DMS 273 treated with DMSO at 0.1 percent for 48 hours (cell line): ENCODE measurements at places on chromosomes 7 and 10.

GRCh38 chr10:95397747-95398146, 106.9 kb upstream of the PDLIM1 start:
- no peak for DNase-seq

GRCh38 chr10:76665029-76665428, 972.6 kb downstream of the KCNMA1 start:
- DNase-seq, result no peak

DNA sequence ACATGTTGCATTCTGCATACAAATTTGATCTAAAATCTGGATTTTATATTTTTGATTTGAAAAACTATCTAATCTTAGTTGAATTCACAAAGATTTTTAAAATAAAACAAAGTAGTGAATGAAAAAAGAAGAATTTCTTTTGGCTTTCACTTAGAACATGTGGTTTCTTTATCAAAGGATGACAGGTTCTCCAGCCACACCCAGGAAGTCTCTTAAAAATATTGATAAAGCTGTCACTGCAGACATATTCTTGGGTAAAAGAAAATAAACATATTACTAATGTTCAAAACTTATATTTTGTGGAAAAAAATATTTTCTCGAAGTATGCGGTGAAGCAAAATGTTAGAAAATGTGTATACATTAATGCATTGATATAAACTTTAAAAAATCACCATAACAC, 44.3 kb downstream of the ARL4A start:
- no peak for DNase-seq

GRCh38 chr7:80733333-80733915, 95.0 kb downstream of the CD36 start:
- no peak for DNase-seq

DNA sequence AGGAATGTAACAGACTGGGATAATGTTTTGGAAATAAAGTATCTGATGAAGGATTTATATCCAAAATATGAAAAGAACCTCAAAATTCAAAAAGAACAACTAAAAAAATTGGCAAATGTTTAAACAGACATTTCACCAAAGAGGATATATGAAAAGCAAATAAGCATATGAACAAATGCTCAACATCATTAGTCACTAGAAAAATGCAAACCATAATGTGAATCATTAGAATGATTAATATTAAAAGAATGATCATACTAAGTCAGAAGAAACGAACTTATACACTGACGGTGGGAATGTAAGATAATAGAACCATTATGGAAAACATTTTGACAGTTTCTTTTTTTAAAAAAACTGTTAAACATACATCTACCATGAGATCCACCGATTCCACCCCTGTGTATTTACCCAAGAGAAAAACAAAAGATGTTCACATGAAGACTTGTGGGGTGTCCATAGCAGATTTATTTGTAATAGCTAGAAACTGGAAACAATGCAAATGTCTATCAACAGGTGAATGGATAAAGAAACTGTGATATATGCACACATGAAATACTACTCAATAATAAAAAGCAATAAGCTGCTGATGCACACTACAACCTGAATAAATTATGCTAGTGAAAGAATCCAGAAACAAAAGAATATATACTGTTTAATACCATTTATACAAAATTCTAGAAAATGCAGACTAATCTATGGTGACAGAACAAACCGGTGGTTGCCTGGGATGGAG, 35.7 kb downstream of the PRKG1 start:
- DNase-seq, result no peak

DNA sequence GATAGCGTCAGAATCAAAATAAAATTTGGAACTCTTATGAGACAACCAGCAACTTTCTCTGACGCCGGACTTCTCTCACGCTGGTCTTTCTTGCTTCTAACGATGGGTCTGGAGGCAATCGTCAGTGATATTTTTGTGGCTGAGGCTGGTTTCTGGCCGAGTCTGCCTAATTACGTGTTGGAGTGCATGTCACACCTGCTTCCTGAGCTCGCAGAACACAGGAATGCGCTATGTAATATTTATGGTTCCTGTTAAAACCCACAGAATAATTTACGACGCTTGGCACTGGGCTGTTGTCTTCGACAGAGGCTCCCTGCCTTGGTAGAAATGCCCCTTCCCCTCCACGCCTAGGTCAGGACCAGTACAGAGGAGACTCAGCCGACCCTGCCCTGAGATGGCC, 64.9 kb downstream of the NPTX2 start:
- no peak for DNase-seq

DNA sequence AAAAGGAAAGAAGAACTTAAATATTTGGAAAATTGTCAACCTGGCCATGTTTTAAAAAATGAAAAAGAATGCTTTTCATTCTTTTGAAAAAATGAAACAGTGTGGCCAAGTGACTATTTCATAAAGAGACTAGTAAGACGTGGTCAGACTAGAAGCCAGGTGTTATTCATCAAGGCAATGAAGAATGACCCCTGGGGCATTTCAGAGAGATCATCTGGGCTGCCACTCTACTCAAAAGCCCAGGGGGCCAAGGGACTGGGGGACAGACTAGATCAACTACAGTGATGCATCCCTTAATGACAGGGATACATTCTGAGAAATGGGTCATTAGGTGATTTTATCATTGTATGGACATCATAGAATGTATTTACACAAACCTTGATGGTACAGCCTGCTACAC, 199.4 kb downstream of the STK31 start:
- no peak for DNase-seq

- no peak for DNase-seq
Observed at GRCh38 chr7:150385302-150385723, 6.2 kb downstream of the ZNF775 start.

- no peak for DNase-seq
Observed at GRCh38 chr10:88791924-88792323, 10.6 kb upstream of the LIPM start.

GRCh38 chr7:44461387-44461786, 29.1 kb downstream of the NUDCD3 start:
- no peak for DNase-seq

DNA sequence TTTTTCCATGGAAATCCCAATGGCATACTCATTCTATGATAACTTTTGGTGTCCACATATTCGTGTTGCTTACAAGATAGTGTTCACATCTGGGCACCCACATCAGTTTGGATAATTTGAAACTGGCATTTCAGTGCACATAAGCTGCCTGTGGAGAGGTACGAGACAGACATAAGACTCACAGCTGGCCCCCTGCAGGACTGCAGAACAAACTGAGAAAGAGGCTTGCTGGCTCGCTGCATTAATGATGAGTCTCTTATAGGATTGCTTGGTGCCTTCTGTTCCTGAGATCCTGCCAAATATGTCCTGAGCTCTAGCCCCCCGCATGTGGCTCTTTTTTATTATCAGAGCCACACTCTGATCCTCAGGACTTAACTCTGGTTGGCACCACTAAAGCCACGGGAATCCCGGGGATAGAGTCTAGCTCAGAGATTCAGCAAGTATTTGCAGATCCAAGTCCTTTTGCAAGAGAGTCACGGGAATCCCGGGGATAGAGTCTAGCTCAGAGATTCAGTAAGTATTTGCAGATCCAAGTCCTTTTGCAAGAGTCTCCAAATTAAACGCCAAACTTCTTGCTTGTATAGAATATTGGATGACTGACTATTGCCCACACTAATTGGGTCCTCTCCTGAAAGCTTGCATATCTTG, 34.0 kb upstream of the JCAD start:
- DNase-seq, result no peak

GRCh38 chr10:63766745-63767137, 245.5 kb downstream of the REEP3 start:
- DNase-seq, result no peak

DNA sequence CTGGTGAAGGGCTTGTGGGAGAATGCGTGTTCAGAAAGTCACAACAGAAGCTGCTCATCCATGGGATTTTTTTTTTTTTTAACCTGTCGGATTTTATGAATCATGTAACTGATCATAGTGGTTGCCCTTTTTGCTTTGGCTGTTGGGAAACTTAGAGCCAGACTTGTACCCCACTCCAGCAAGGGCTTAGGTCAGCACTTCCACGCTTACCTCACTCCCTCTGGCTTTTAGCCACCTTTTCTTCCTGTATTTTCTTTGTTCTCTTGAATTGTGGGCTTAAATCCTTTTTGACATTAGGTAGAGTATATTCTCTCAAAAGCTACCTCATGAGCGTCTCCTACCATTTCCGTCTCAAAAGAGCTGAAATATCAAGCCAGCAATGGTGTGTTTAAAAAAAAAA, 113.6 kb upstream of the BTBD16 start:
- no peak for DNase-seq

- DNase-seq, result no peak
Observed at GRCh38 chr7:20790375-20790774, 3.7 kb upstream of the SP8 start.

DNA sequence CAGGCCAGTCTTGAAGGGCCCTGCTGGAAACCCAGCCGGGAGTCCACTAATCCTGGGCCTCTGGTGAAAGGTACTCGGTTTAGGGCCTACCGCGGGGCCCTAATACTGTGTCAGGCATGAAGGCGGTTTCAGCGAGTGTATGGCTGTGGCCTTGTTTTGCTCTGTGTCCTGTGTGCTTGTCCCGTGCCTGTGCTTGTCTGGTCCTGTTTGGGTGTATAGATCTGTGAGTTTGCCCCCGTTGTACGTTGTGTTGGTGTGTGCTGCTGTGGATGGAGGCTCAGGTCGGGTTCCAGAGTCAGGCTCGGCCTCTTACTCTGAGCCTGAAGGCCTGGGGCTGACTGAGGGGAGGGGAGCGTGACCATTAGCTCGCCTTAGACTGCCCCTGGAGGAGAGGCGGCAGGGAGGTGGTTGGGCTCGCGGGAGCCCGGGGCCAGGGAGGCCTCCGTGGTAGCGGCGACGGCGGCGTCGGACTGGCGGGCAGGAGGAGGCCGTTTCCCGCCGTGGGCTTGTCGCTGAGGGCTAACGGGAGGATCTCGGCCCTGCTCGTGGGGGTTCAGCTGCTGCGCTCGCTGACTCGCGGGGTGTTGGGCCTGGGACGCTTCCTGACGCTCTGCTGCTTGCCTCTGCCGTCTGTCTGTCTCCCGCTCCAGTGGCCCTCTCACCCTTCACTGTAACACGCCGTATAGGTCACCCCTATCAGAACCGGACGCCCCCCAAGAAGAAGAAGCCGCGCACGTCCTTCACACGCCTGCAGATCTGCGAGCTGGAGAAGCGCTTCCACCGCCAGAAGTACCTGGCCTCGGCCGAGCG, 2.6 kb downstream of the TLX1 start:
- DNase-seq, result no peak

DNA sequence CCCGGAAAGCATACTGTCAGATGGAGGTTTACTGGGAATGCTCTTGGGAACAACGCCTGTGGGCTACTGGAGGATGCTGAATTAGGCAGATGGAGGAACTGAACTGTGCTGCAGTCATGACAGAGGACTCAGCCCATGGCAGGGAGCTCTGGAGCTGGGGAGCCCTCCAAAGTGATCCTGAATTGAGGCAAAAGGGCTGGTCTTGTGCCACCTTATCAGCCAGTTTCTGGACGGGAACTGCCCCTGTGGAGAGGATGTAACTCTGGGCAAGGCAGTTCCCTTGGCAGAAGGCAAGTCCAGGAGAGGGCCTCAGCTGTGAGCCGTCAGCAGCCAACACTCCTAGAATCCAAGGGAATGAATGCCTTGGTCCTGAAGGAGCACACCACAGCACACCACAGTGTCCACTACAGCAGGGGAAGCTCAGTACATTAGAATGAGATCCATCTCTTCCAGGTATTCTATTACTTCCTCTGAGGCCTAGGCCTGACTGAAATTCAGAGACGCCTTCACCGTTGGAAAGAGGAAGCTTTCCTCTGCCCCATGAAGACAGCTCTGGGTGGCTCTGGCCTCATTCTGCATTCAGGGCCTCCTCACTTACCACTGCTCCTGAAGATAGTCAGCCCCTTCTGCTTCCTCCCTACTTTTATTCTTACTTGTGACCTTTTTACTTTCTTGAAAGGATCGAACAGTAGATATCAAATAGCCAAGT, 139.6 kb upstream of the GPR26 start:
- no peak for DNase-seq

DNA sequence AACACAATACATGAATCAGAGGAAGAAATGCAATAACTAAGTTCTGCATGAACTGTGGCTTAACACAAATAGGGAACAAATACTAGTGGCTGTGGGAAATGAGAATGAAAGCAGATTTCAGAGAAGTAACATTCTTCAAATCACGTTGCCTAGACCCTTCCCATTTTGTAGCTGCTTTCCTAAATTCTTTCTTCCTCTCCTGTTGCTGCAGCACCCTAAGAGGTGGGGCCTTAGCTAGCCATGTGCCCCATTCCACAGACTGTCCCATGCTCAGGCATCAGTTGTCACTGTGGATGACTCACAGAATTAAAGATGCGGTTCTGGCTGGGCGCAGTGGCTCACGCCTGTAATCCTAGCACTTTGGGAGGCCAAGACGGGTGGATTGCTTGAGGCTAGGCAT, 704.7 kb upstream of the C7orf33 start:
- DNase-seq, result no peak

GRCh38 chr10:99431190-99431760, 851 bp upstream of the GOT1 start:
- no peak for DNase-seq

DNA sequence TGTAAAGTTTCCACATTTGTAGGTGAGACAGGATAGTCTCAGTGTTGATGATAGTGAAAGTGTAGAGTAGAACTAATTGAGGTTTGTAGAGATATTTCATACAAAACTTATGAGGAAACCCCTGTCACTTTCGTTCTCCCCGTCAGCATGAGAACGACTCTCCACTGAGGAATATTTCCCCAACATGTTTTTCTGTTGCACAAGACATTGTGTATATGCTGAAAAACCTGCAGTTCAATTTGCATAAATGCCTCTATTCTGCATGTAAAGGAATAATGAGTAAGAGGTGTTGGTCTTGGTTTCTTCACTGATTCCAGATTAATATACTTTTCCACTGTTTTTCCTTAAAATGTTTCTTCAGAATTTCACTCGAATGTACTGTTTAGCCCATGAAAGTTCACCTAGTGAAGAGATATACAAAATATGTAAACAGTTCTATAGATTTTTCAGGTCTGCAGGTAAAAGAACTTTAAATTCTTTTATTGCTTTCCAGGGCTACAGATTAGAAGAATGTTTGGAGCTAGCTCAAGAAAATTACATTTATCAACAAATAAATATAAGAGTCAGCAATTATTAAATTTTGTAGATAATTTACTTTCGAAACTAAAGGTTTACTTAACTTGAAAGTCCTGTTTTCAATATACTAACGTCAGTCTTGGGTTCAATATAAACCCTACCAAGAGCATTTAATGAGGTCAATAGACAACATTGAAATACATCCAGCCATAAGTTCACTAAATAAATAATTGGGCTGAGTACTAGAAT, 37.2 kb downstream of the HEPACAM2 start:
- DNase-seq, result no peak
